ENCODE measurements at places on chromosomes 1 and 21.

DNA sequence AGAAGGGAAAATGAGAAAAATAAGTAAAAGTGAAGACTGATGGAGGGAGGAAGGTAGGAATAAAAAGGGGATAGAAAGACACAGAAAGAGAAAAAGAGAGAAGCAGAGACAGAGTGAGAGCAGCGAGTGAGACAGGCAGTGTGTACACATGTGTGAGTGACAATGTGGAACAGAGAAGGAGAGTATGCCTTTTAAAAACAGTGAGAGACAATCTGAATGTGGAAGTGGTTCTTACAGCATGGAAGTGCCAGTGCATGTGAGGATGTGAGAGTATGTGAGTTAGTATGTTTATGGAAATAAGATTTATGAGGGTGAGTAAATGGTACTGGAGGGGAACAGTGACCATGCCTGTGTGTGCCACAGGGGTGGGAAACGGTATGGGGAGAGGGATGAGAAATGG, 1.2 kb downstream of the NEGR1 start:
- H3K27ac ChIP-seq, result peak overlapping the region; percentile 45
- no peaks in the 10 kb centered on the region for H3K27me3 ChIP-seq
- H3K36me3 ChIP-seq, result no peaks in the 10 kb centered on the region
- peak overlapping the region; percentile 77 for H3K4me3 ChIP-seq
- DNase-seq, result no peak
- H3K4me1 ChIP-seq, result no peaks in the 10 kb centered on the region

- no peak for DNase-seq
- H3K27me3 ChIP-seq, result no peaks in the 10 kb centered on the region
- H3K36me3 ChIP-seq, result no peaks in the 10 kb centered on the region
- H3K4me1 ChIP-seq, result peaks cover 2% of the 10 kb centered on the region
These were observed 102.4 kb upstream of the SERBP1 start for GRCh38 chr1:67532452-67533216.

DNA sequence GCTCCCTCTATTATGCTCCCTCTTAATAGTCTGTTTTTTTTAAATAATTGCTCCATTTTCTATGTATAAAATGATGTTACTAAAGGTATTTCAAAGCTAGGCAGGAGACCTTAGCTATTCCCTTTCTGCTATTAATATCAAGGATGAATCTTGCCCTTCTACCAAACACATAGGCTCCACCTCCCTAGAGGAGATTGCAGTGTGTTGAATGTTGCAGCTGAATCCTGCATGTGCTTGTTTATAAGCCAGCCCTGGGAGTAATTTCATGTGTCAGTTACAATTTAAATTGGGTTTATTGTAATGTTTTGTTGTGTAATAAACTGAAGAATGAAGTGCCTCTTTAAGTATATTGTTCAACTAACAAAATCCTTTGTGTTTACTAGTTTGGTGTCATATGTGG, 66.0 kb downstream of the TMEM200B start:
- H3K4me3 ChIP-seq, result no peak overlapping the region
- no peaks in the 10 kb centered on the region for H3K27me3 ChIP-seq
- H3K36me3 ChIP-seq, result no peaks in the 10 kb centered on the region
- no peak overlapping the region for H3K27ac ChIP-seq

DNA sequence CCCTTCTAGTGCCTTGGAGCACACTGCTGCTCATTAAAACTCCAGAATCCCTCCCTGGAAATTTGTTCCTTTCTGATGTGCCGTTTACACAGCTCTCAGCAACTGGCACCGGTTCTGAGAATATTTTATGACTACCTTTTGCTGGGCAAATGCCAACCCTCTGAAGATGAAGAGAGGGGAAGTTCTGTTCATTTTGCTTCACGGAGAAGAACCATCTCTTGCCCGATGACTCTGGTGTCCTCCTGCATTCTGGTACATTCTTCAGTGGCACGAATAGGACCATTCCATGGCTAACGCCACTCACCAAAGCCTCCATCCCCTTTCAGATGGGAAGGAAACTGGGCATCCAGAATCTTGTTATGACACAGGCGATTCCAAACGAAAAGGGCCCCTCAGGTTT, 96.2 kb upstream of the SIM2 start:
- H3K27ac ChIP-seq, result no peak overlapping the region
- H3K27me3 ChIP-seq, result no peaks in the 10 kb centered on the region
- no peaks in the 10 kb centered on the region for H3K4me1 ChIP-seq
- H3K36me3 ChIP-seq, result no peaks in the 10 kb centered on the region

DNA sequence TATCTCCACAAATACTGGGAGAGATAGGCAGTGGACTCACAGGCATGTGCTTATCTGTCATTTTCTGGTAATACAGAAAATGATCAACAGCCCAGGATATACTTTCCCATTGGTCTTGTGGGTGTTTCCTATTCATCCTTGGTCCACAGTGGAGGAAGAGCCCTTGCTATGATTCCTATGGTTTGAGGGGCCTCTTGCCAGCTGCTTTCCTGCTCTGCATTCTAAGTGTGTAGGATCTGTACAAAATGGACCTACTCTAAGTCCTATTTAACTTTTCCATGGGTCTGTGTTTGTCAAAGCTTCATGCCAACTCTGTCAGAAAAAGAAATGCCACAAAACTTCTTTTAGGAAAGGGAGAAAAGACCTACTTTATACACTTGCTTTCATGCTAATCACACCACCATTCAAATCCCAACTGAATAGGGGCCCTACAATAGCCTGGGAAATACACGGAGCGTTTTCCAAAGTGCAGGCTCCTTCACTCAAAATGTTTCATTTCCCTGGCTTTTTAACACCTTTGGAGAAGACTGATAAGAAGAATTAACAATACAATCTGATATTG, 16.4 kb downstream of the PLPP3 start:
- no peak overlapping the region for H3K4me3 ChIP-seq
- peaks cover 48% of the 10 kb centered on the region for H3K4me1 ChIP-seq
- H3K27ac ChIP-seq, result no peak overlapping the region
- DNase-seq, result no peak
- no peaks in the 10 kb centered on the region for H3K27me3 ChIP-seq

DNA sequence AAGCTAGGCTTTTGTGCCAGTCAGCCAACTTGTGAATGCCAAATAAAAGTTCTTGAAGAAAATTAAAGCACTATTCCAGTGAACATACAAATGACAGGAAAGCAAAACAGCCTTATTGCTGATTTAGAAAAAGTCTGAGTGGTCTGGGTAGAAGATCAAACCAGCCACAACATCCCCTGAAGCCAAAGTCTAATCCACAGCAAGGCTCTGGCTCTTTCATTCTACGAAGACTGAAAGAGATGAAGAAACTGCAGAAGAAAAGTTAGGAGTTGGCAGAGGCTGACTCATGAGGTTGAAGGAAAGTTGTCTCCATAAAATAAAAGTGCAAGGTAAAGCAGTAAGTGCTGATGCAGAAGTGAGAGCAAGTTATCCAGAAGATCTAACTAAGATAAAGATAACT, 65.9 kb downstream of the LHX4 start:
- no peaks in the 10 kb centered on the region for H3K27me3 ChIP-seq
- H3K4me1 ChIP-seq, result no peaks in the 10 kb centered on the region
- H3K4me3 ChIP-seq, result no peak overlapping the region
- H3K36me3 ChIP-seq, result no peaks in the 10 kb centered on the region
- DNase-seq, result no peak

DNA sequence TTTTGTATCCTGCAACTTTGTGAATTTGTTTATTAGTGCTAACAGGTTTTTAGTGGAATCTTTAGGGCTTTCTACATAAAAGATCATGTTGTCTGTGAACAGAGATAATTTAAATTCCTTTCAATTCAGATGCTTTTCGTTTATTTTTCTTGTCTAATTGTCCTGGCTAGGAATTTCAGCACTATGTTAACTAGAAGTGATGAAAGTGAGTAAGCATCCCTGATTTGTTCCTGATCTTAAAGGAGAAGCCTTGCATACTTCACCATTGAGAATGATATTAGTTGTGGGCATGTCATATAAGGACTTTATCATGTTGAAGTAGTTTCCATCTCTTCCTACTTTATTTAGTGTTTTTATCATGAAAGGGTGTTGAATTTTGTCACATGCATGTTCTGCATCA, 23.6 kb upstream of the TRIM67 start:
- no peaks in the 10 kb centered on the region for H3K27me3 ChIP-seq
- no peaks in the 10 kb centered on the region for H3K36me3 ChIP-seq
- no peak overlapping the region for H3K4me3 ChIP-seq
- no peak for DNase-seq

Data from thoracic aorta (tissue), 2 donors.